ENCODE measurements at places on chromosomes 13 and 19. TPM values are rescaled to one million over a fixed set of nuclear protein-coding genes. Genes with fewer than 3 reads are reported as not detected.

The DACH1 gene
- 0.09 TPM for total RNA-seq

- H3K4me1 ChIP-seq: no peaks in the 10 kb centered on the region
- peaks cover 10% of the 10 kb centered on the region for H3K27me3 ChIP-seq
- H3K27ac ChIP-seq: no peak overlapping the region
- DNase-seq: no peak
Measured at GRCh38 chr13:102260256-102260655, 141.6 kb downstream of the FGF14 start.

DNA sequence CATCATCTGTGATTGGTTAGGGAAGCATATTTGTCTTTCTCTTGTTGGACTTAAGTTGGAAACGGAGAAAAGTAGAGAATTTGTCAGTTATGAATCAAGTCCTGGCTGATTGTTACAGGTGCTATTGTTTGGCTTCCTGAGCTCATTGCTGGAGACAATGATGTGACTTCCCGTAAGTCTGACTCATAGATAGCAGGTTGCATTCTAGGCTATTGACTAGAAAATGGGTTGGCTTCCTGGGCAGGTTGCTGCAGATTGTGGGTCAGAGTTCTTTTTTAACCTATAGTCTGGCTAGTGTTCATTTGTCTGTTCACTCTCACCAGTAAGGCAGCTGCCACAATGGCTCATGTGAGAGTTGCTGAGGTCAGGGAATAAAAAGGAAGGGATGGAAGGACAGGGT is 101.5 kb downstream of the CCNA1 start:
- no peak overlapping the region for H3K27ac ChIP-seq
- H3K4me1 ChIP-seq: no peaks in the 10 kb centered on the region
- no peak for DNase-seq
- H3K27me3 ChIP-seq: peaks cover 4% of the 10 kb centered on the region
- no peaks in the 10 kb centered on the region for H3K36me3 ChIP-seq

- H3K36me3 ChIP-seq: no peaks in the 10 kb centered on the region
- no peaks in the 10 kb centered on the region for H3K4me1 ChIP-seq
- H3K4me3 ChIP-seq: no peak overlapping the region
- no peak for DNase-seq
- H3K27me3 ChIP-seq: no peaks in the 10 kb centered on the region
Measured at GRCh38 chr13:22265563-22265962, 594.7 kb downstream of the FGF9 start.

DNA sequence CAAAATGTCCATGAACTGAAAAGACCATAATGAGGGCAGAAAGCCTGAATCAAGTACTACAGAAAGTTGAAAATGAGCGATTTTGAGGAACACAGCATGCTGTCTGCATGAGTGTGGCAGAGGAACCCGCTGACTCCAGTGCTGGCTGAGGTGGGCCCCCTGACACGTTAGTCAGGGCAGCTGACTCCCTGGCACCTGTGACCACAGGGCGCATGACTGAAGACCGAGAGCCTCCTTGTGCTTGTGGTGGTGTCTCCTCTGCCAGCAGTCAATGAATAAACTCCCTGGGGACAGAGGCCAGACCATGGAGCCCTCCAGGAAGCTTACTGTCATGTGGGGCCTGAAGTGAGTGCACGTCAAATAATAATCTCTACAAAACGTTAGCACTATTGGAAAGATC is 38.4 kb upstream of the VSTM2B start:
- no peaks in the 10 kb centered on the region for H3K4me1 ChIP-seq
- H3K27me3 ChIP-seq: peaks cover 28% of the 10 kb centered on the region
- no peaks in the 10 kb centered on the region for H3K36me3 ChIP-seq
- H3K27ac ChIP-seq: no peak overlapping the region

DNA sequence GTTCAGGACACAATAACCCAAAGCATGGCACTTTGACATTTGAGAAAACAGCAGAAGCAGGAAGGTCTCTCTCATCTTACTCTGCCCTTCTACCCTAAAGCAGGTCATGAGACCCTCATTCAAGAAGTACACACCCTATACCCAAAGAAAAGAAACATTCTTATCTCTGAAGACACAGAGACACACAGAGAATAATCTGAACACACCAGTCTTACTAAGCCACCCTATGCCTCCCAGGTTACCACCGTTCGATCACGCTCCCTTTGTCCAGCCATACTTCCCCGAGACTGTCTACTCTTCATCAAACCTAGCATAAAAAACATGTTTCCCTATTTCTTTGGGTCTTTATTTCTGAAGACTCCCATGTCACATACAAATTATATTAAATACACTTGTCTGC is 66.5 kb upstream of the ANKRD10 start:
- no peaks in the 10 kb centered on the region for H3K4me1 ChIP-seq
- peaks cover 2% of the 10 kb centered on the region for H3K36me3 ChIP-seq
- H3K27me3 ChIP-seq: peaks cover 41% of the 10 kb centered on the region

GRCh38 chr19:1942934-1943555 is 2.1 kb downstream of the CSNK1G2 start:
- H3K4me1 ChIP-seq: peaks cover 30% of the 10 kb centered on the region
- peak overlapping the region; percentile 93 for H3K4me3 ChIP-seq
- peak overlapping the region; percentile 88 for H3K27ac ChIP-seq
- H3K36me3 ChIP-seq: peaks cover 5% of the 10 kb centered on the region
- H3K27me3 ChIP-seq: no peaks in the 10 kb centered on the region

DNA sequence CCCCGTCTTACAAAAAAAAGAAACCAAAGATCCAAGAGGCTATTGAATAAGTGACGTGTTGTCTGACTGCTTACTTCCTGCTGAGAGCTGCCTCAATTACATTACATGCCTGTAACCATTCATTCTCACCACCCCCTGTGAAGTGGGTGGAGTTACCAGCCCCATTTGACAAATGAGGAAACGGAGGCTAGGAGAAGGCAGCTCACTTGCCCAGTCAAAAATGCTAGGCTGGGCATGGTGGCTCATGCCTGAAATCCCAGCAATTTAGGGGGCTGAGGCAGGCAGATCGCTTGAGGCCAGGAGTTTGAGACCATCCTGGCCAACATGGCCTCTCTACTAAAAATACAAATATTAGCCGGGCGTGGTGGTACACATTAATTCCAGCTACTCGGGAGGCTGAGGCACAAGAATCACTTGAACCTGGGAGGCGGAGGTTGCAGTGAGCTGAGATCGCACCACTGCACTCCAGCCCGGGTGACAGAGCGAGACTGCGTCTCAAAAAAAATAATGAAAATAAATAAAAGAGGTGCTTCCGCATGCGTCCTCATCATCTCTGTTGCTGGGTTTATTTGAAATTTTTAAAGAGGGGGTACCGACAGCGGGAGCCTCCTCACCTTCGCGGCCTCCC is 499 bp downstream of the LSM7 start:
- peak overlapping the region; percentile 98 for H3K4me3 ChIP-seq
- H3K4me1 ChIP-seq: peaks cover 65% of the 10 kb centered on the region
- peaks cover 34% of the 10 kb centered on the region for H3K36me3 ChIP-seq
- H3K27me3 ChIP-seq: no peaks in the 10 kb centered on the region
- peak; percentile 69 for DNase-seq

GRCh38 chr13:34942732-34943435 is 814 bp downstream of the NBEA start:
- peak overlapping the region; percentile 83 for H3K4me3 ChIP-seq
- DNase-seq: peak; percentile 27
- peak overlapping the region; percentile 20 for H3K27ac ChIP-seq
- peaks cover 22% of the 10 kb centered on the region for H3K4me1 ChIP-seq
- H3K27me3 ChIP-seq: peaks cover 33% of the 10 kb centered on the region

The ZNF548 gene
- 15.1 TPM for total RNA-seq

The ABCA7 gene
- total RNA-seq: 16.9 TPM

DNA sequence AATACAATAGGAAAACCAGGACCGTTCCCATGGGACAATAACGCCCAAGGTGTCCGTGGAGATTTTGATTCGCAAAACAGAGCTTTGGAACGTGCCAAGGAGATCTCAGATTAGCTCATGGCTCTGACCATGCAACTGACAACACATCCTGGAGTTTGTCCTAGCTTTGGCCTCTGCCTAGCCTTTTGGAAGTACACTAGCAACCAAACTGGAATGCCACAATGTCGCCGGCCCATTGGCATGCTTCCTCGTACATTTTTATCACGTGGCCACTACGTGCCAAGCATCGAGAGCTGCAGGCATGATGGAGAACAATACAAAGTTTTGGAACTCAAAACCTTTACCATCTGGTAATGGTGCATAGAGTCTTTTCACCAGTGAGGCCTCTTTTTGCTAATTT is 256.5 kb downstream of the DCLK1 start:
- H3K4me3 ChIP-seq: no peak overlapping the region
- no peak overlapping the region for H3K27ac ChIP-seq
- no peaks in the 10 kb centered on the region for H3K36me3 ChIP-seq

DNA sequence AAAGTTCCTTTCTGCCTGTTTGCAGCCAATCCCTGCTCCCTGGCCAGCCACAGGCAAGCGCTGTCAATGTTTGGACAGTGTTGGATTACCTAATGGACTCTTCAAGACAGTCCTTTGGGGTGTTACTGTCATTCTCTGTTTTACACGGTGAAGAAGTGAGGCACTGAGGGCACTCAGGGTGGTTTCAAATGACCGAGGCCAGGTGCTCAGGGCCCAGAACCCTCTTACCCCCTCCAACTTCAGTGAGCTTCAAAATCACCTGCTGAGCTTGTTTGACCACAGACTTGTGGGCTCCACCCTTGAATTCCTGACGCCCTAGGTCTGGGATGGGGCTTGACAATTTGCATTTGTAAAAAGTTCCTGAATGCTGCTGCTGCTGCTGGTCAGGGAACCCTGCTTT is 97.9 kb downstream of the GGACT start:
- H3K27me3 ChIP-seq: no peaks in the 10 kb centered on the region
- H3K4me3 ChIP-seq: no peak overlapping the region
- DNase-seq: no peak
- no peak overlapping the region for H3K27ac ChIP-seq

DNA sequence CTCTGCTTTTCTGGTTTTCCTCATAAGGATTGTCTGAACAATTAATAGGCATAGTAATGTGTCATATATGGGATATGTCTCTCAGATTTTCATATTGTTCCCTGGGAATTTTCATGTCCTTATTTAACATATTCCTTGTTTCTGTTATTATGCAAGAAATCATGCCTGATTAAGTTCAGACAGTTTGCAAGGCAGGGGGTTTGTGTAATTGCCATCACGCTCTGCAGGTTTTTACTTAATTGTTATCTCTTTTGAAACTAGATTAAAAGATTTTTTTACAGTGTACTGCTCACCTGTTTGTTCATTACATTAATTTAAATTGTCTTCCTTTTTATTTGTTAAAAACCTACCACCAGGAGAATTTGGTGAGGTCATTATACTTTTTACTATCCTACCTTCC is 1253.2 kb upstream of the PRR20A start:
- no peak for DNase-seq
- no peaks in the 10 kb centered on the region for H3K36me3 ChIP-seq
- H3K4me3 ChIP-seq: no peak overlapping the region
- H3K4me1 ChIP-seq: no peaks in the 10 kb centered on the region

- no peaks in the 10 kb centered on the region for H3K4me1 ChIP-seq
- no peak overlapping the region for H3K4me3 ChIP-seq
- no peaks in the 10 kb centered on the region for H3K27me3 ChIP-seq
- H3K27ac ChIP-seq: no peak overlapping the region
- DNase-seq: peak; percentile 73
Measured at GRCh38 chr19:52237771-52238400, 31.5 kb upstream of the ZNF766 start.

DNA sequence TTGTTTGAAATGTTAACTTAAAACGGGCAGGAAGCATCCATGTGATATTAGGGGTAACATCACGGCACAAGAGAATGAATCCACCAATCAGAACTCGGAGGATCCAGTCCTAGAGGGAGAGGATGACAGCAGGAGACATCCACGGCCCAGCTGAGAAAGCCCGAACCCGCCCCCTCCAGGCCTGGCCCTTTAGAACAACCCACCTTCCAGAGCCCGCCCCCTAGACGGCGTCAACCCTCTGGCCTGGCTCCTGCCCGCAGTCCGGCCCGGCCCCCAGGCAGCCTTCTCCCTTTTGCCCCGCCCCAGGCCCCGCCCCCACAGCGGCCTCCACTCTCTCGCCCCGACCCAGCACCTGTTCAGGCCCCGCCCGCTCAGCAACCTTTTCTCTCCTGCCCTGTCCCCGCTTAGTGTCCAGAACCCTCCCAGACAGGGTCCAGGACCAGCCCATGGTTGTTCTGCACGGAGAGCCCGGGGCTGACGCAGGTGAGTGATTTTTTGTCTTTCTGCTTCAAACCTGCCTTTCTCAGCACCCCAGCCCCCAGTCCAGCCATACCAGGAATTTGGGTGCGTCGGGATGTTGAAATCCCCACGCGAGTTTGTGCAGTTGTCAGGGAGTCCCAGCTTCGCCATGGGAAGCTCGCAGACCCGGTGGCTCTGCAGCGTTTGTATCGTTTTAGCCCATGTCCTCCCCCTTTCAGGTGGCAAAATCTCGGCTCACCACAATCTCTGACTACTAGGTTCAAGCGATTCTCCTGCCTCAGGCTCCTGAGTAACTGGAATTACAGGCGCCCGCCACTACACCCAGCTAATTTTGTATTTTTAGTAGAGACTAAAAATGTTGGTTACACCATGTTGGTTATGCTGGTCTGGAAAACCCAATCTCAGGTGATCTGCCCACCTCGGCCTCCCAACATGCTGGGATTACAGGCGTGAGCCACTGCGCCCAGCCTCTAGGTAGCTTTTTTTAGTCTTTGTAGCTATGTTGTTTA is 16.1 kb downstream of the ZNF816 start:
- H3K4me3 ChIP-seq: no peak overlapping the region
- H3K4me1 ChIP-seq: peaks cover 3% of the 10 kb centered on the region
- H3K27ac ChIP-seq: no peak overlapping the region
- H3K27me3 ChIP-seq: no peaks in the 10 kb centered on the region
- DNase-seq: peak; percentile 20

The TMEM150B gene
- not detected for total RNA-seq

DNA sequence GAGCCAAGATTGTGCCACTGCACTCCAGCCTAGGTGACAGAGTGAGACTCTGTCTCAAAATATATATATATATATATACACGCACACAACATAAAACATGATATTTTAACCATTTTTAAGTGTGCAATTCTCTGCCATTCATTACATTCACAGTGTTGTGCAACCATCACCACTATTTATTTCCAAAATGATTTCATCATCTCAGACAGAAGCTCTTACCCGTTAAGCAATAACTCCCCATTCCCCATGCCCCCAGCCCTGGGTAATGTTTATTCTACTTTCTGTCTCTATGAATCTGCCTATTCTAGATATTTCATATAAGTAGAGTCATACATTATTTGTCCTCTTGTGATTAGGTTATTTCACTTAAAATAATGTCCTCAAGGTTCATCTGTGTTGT is 20.3 kb downstream of the WDR88 start:
- no peak overlapping the region for H3K4me3 ChIP-seq
- DNase-seq: no peak
- H3K27me3 ChIP-seq: no peaks in the 10 kb centered on the region
- H3K4me1 ChIP-seq: no peaks in the 10 kb centered on the region
- H3K27ac ChIP-seq: no peak overlapping the region
- no peaks in the 10 kb centered on the region for H3K36me3 ChIP-seq

All from activated CD4-positive, alpha-beta T cell treated with anti-CD3 and anti-CD28 coated beads for 36 hours (primary cell).